ENCODE measurements at places on chromosomes 4 and X.

- DNase-seq: no peak
These were observed 157.6 kb downstream of the MAB21L2 start for GRCh38 chr4:150739591-150739990.

GRCh38 chr4:170139764-170140163, 50.0 kb upstream of the AADAT start:
- DNase-seq: no peak

- no peak for DNase-seq
These were observed 1050.0 kb downstream of the ADGRL3 start for GRCh38 chr4:62250100-62250499.

DNA sequence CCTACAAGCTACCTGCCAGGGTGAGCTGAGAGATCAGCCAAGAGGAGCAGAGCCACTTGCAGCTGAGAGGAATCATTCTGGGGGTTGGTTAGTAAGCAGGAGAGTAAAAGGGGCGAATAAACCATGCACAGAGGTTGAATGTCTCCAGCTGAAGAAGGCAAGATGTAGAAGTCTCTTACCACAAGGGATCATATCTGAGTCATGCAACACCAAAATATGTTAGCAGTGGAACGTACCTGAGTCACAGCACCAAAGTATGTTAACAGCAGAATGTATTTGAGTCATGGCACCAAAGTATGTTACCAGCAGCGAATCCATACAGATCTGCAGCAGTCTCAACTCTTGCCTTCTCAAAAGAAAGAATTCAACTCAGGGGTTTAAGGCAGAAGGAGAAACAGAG, 29.9 kb downstream of the C4orf51 start:
- DNase-seq: no peak

DNA sequence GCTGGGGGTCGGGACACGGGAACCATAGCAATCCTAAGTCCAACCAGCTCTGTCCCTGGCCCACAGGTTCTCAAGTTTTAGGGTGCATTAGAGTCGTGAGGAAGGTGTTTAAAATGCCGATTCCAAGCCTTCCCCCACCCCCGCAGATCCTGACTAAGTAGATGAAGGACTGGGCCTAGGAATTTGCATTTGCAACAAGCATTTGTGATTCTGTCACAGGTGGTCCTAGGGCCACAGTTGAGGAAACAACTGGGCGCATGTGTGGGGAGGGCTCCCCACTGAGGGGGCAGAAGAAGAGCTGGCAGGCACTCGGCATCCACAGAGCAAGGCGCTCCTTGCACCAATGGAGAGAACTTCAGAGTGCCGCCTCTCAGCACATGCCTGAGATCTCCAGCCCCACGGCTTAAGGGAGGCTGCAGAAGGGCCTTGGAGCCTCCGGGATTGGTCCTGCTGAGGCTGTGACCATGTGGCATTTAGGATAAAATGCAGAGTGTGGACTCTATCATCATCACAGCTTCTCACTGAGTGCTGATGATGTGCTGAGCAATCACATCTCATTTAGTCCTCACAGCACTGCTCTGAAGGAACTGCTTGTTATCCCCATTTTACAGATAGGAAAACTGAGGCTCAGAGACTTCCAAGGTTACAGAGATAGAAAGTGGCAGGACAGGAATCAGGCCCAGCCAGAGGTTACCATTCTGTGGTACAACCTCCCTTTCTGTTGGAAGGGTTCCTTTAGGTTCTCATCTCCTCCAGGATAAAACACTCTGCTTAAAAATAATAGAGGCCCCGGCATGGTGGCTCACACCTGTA, 16.7 kb downstream of the SEL1L3 start:
- no peak for DNase-seq

DNA sequence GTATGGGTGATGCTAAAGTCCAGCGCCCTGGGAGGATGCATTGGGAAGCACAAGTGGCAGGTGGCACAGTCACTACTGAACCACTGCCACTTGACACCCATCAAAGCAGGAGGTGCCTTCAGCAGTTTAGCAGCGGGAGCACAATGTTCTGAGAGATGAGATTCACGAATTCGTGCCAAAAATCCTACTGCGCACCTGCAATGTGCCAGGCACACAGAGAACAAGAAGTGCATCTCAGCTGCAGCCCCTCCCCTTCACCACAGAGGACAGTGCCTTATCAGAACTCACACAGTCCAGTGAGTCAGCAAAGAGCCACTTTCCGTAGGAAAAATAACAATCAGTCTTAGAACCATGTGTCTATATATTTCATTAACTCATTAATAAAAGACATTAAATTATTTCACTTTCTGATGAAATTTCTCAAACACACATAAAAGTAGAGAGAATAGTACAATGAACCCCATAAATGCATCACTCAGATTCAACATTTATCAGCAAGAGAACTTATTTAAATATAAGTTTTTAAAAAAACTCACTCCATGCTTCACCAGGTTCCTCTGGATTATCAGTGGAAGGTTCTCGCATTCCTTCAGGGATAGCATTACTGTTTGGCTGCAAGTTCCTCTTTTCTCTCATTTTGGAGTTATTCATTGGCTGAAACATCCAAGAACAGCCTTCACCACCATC, 47.0 kb downstream of the BEND2 start:
- DNase-seq: no peak

DNA sequence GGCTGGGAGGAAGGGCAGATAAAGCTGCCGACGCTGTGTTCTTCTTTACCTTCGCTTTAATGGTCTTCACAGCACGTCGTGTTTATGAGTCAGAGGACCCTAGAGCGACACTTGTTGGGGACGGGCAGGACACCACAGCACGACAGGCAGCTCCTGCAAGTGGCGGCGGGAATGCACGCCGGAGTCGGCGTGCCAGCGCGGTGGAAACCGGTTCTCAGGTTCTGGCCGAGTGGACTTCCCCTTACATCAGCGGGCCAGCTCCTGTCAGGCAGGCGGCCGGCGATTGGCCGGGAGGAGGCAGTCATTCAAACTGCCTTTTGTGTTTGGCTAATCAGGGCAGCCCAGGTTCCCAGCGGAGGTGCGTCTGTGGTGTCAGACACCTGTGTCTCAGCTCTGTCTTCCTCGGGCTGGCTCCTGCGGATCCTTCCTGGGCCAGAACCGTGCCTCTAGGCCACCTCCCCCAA, 150.9 kb downstream of the SHROOM3 start:
- no peak for DNase-seq

- no peak for DNase-seq
These were observed 91.7 kb downstream of the PPP1R2C start for GRCh38 chrX:42686296-42686695.

GRCh38 chrX:9903146-9903545, 64.0 kb upstream of the CLDN34 start:
- no peak for DNase-seq

GRCh38 chrX:120145295-120145925, 13.0 kb upstream of the RHOXF2 start:
- no peak for DNase-seq

- no peak for DNase-seq
These were observed 1029.7 kb upstream of the TENM3 start for GRCh38 chr4:181213551-181213950.

GRCh38 chr4:20276848-20277247, 25.1 kb downstream of the SLIT2 start:
- no peak for DNase-seq

DNA sequence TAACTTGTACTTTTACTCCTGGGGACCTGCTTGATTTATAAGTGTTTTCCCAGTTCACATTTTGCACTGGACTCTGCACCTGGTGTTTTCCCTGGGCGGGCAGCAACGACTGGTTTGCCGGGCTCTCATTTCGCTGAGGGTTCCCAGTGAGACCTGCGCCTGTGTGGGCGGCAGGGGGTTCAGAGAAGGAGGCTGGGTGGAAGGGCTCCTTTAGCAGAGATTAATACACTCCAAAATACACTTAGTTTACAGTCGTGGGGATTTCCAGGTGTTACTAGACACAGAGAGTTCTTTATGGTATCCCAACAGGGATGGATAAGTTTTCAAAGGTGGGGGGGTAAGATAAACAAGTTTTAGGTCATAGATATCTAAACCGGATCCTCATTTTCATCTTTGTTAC, 53.0 kb upstream of the SHISA3 start:
- no peak for DNase-seq

DNA sequence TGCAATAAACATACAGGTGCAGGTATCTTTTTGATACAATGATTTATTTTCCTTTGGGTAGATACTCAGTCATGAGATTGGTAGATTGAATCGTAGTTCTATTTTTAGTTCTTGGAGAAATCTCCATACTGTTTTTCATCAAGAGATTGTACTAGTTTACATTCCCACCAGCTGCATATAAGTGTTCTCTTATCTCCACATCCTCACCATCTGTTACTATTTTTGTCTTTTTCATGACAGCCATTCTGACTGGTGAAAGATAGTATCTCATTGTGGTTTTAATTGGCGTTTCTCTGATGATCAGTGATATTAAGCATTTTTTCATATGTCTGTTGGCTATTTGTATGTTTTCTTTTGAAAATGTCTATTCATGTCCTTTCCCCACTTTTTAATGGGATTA, 202.2 kb downstream of the RAPGEF2 start:
- DNase-seq: no peak

GRCh38 chrX:43618366-43619205, 37.5 kb upstream of the MAOA start:
- DNase-seq: no peak

DNA sequence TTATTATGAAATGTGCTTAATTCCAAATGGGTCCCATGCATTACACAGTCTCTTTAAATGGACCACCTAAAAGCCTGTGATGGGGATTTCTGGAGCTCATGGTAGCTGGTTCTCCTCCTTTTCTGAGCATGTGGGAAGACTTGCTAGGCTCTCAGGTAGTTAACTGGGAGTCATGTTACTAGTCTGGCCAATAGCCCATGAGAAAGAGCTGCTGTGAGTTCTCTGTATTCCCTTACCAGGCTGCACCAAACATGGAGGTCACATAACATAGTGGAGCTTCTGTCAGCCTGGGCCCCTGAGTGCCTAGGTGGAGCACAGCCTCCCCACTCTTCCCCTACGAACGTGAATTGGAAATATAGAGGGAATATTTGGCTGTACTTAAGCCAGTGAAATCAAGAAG, 198.4 kb downstream of the MAML3 start:
- no peak for DNase-seq

- no peak for DNase-seq
These were observed 3.9 kb upstream of the OCIAD2 start for GRCh38 chr4:48910511-48910910.

GRCh38 chr4:66564901-66565651, 894.8 kb upstream of the EPHA5 start:
- DNase-seq: no peak

DNA sequence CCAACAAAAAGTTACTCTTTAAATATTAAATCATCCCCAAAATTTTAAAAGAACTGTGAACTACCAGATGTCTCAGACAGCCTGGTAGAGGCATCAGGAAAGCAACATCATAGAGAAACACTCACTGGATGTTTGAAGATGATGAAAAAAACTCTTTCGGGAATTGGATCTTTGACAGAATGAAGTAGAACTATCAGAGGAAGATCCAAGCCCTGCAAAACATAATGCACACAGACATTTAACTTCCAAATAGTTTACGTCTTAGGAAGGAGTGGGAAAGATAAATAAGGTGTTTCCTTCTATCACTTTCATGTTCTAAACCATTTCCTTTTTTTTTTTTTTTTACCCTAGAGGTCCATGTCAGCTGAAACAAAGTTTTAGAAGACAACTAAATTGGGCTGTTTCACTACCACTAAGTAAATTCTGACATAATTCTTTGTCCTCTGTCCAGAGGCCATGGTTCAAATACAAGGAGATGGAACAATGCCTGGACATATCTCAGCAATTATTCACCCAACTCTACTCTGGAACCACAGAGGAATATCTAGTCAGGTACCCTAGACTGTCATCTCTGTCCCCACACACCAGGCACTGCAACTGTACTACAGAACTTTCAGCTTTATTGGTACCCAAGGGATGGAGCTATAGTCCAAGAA, 217.7 kb upstream of the INTU start:
- no peak for DNase-seq

GRCh38 chrX:154516656-154517100, 646 bp upstream of the FAM3A start:
- no peak for DNase-seq

GRCh38 chr4:76767983-76768382, 130.0 kb downstream of the SOWAHB start:
- no peak for DNase-seq

GRCh38 chr4:126611900-126612299, 1020.9 kb upstream of the INTU start:
- DNase-seq: no peak

GRCh38 chrX:33132569-33132968, 78.8 kb downstream of the DMD start:
- no peak for DNase-seq
